AML-193 (cell line): ENCODE measurements at places on chromosomes 16 and 17.
A peak's percentile ranks its signal among the peaks of the same experiment; 100 is the strongest.

- DNase-seq = peak; percentile 24
Observed at GRCh38 chr17:58541249-58541648, 26.8 kb upstream of the MTMR4 start.

DNA sequence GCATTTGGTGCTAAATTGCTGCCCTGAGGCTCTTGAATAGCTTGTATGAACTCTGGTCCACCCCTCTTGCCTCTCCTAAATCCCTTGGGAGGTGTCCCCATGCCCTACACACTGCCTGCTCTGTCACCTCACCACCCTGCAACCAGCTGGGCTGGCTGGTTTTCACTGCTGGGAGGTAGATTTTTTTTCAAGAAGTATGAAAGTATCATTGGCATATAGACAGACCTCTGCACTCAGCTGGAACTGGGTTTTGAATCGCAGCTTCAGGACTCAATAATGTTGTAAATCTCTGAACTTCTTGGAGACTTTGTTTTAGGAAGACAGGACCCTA lies 184.9 kb downstream of the MSI2 start:
- DNase-seq = no peak

GRCh38 chr16:71568551-71568950 lies 8.3 kb downstream of the TAT start:
- DNase-seq = no peak

- DNase-seq = no peak
Observed at GRCh38 chr16:12637002-12637401, 166.7 kb downstream of the CPPED1 start.

DNA sequence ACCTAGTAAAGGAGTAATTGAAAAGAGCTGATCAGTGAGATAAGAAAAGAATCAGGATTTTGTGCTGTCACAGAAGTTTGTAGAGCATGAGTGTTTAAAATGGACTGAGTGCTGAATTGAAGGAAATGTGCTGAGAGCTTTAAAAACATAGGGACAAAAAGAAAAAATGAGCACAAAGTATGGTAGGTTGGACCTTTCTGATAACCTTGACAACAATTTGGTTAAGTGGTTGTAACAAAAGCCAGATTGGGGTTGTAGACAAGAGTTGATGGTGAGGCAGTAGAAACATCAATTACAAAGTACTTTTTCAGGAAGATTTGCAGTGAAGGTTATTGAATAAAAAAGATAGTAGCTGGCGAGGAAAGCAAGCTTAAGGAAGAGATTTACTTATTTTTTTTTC lies 674.7 kb upstream of the KIF2B start:
- DNase-seq = no peak

- no peak for DNase-seq
Observed at GRCh38 chr17:77531002-77531401, 390.2 kb downstream of the SEC14L1 start.

GRCh38 chr17:31241116-31241515 lies 55.9 kb downstream of the OMG start:
- no peak for DNase-seq

GRCh38 chr17:58334256-58334655 lies 5.7 kb upstream of the TSPOAP1 start:
- DNase-seq = no peak

DNA sequence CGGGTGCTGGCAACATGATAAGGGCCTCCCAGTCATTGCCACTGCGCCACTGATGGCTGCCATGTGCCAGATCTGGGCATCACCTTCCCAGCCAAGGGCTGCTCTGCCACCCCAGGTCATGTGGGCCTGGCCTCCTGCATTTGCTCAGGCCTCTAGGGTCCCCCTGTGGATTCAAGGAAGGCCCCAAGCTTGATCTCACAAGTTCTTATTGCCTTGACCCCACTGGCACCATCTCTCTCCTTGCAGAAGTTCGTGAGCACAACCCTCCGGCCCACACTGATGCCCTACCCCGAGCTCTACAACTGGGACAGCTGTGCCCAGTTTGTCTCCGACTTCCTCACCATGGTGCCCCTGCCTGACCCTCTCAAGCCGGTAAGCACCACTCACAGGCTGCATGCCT lies 5.3 kb downstream of the DRC7 start:
- DNase-seq = no peak

- no peak for DNase-seq
Observed at GRCh38 chr16:49524216-49524946, 150.8 kb downstream of the C16orf78 start.

- no peak for DNase-seq
Observed at GRCh38 chr16:9135797-9136196, 44.4 kb downstream of the HAPSTR1 start.

DNA sequence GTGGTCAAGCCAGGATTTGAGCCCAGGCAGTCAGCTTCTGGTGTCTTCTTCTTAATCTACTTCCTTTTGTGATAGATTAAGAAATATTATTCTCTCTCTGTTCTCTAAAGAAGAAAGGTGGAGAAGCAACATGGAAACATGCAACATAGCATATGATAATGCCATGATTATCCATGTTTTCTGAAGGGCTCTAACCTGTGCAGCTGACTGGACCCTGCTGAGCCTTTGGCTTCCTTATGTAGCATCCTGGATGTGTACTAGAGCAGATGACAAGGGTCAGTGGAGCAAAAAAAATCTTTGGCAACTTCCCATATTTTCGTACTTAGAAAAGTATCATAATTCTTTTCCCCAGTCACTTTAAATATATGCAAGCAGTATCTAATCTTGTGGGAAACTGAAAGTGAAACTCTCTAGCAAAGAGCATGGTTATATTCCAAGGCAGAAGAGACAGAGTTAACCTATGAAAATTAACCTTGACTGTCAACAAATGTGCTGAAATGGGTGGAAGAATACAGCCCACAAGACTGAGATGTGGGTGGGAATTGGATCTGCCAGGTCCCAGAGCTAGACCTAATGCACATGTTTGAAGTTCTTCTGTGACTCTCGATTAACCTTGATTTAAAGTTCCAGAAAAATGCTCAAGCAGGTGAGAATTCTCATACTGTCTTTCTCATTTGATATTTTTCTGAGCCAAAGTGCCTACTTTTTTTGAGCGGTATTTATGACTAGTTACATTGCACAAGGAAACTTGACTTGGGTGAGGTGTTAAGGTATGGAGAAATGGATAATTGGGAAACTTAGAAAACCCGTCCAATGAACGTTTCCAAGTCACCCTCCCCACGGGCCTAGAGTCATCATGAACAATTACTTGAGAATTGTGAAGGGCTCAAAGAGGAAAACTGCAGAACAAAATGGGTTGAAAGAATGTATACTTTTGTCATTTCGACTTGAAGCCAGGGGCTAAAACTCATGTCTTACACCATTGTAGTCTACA lies 248.6 kb downstream of the FTO start:
- peak; percentile 18 for DNase-seq

GRCh38 chr16:83926726-83927397 lies 26.2 kb upstream of the OSGIN1 start:
- peak; percentile 8 for DNase-seq

DNA sequence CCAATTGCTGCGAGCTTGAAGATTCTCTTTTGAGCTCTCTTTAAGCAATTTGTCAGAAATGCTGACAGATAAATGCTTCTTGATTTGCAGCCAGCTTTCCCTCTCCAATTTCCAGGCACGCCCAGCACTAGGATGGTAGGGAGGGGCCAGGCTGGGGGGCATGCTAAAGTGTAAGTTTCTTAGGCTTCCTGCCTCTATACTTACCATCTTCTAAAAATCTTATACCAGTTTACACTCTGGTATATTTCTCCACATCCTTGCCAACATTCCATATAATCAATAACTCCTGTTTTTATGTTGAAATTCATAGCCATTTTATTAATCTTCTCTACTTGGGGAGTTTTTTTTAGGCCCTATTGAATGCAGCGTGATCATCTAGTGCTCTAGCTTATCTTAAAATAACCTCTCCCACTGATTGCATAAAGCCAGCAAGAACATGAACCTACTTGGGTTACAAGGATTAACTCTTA lies 17.5 kb downstream of the ACSF2 start:
- no peak for DNase-seq

- no peak for DNase-seq
Observed at GRCh38 chr17:74474043-74474792, 7.8 kb downstream of the CD300A start.

DNA sequence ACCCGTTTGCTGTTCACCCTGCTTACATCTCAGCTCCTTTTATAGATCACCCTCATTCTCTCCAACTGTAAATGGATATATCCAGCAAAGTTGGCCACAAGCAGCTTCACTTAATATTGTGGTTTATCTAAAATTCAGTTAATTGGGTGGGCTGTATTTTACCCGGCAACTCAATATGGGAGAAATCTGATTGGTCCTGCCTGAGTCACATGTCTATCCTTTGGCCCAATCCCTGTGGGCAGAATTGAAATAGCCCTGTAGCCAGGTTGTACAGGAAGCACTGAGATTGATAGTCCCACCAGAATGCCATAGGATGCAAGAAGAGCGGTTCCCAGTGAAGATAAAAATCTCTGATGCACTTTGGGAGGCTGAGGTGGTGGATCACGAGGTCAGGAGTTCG lies 73.2 kb downstream of the AIPL1 start:
- DNase-seq = no peak

- DNase-seq = no peak
Observed at GRCh38 chr17:4504188-4504587, 5.5 kb downstream of the SPNS2 start.

- DNase-seq = no peak
Observed at GRCh38 chr16:85520853-85521521, 92.1 kb upstream of the GSE1 start.

DNA sequence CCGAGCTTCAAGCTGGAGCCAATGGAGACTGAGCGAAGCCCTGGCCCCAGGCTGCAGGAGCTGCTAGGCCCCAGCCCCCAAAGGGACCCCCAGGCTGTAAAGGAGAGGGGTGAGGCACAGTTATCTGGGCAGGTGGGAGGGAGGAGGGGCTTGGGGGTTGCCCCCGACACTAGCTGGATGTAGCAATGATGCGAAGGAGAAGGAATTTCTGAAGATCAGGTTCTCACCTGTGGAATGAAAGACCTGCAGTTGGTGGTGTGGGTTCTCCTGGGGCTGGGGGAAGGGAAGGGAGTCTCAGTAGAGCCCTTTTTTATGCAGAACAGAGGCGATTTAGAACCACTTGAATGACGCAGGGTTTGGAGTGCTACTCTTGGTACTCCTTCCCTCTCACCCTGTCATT lies 1.8 kb downstream of the ZNF263 start:
- no peak for DNase-seq

- DNase-seq = no peak
Observed at GRCh38 chr16:65574326-65574966, 452.6 kb upstream of the CDH11 start.

DNA sequence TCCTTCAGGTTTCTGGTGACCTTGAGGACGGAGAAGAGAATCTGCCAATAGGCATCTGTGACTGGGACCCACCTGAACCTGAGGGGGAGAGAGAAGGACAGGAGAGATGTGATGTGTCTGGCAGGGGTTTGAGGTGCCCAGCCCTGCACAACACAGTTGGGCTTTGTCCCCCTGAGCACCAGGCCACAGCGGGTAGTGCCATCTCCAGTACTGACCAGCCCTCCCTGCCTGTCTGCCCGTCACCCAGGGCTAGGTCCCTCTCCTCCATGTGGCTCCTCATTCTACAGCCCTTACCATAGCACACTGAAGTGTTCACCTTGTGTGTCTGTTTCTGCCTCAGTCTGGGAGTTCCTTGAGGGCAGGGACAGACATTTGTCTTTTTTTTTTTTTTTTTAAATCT lies 30.8 kb downstream of the NLRP1 start:
- DNase-seq = no peak

DNA sequence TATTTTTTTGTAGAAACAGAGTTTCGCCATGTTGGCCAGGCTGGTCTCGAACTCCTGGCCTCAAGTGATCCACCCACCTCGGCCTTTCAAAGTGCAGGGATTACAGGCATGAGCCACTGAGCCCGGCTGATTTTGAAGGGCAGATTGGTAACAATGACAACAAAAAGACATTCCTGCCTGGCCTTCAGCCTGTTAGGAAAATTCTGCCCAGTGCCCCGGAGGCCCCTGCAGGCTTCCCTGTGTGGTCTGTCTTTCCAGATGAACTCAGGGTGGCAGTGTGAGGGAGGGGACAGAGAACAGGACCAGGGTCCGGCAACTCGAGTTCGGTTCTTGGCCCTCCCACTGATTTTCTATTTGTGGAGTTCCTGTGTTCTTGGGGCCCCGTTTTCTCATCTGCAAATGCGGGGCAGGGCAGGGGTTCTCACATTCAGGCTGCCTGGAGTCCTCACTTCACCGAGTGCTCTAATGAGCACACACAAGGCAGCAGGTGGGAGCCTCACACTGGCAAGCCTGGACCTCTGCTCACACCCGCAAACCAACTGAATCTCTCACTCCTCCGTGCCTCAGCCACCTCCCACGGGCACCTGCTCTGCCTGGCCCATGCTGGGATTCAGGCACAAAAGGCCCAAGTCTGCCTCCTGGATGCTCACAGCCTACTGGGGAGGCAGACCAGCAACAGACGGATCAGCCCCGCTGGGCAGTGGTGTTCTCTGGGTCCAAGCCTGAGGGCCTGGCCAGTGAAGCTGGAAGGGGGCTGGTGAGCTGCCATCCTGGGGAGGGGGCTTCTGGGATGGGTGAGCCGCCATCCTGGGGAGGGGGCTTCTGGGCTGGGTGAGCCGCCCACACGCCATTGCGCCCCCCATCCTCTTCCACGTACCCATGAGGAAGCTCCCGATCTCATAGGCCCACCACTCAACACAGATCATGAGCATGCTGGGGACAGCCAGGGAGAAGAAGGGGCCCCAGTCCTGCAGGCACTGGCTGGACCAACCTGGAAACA lies 10.3 kb downstream of the SLC47A2 start:
- DNase-seq = no peak

DNA sequence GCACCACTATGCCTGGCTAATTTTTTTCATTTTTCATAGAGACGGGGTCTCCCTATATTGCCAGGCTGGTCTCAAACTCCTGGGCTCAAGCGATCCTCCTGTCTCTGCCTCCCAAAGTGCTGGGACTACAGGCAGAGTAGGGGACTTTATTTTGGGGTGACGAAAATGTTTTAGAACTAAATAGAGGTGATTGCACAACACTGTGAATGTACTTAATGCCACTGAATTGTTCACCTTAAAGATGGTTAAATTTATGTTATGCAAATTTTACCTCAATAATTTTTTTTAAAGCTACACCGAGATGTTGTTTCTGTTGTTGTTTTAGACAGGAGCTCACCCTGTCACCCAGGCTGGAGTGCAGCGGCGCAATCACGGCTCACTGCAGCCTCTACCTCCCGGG lies 111.9 kb upstream of the SEC14L1 start:
- no peak for DNase-seq

GRCh38 chr16:51470492-51470891 lies 319.4 kb upstream of the SALL1 start:
- no peak for DNase-seq

GRCh38 chr17:77544347-77545110 lies 403.8 kb downstream of the SEC14L1 start:
- DNase-seq = no peak

GRCh38 chr16:89019511-89019910 lies 42.5 kb upstream of the CBFA2T3 start:
- DNase-seq = no peak

GRCh38 chr17:38602453-38602852 lies 3.3 kb downstream of the SRCIN1 start:
- no peak for DNase-seq

GRCh38 chr16:82633964-82634600 lies 7.3 kb downstream of the CDH13 start:
- DNase-seq = no peak

GRCh38 chr16:61182391-61182790 lies 853.8 kb downstream of the CDH8 start:
- DNase-seq = no peak
